NCI-H510A (cell line): ENCODE measurements at places on chromosomes 6 and 20.

- DNase-seq: no peak
Observed at GRCh38 chr6:34592208-34592952, 36.3 kb upstream of the SPDEF start.

DNA sequence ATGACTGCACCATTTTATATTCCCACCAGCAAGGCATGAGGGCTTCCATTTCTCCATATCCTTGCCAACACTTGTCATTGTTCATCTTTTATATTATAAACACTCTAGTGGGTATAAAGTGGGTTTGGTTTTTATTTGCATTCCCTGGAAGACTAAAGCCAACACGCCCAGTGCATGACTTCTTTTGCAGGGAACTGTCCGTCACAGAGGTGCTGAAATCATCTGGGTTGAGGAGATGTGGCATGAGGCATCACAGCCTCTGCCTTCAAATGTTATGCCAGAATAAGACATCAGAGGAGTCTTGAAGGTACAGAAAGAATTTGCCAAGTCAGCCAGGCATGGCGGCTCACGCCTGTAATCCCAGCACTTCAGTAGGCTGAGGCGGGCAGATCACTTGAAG lies 29.9 kb upstream of the FAM210B start:
- no peak for DNase-seq

GRCh38 chr6:1611322-1611571 lies 1.5 kb downstream of the FOXC1 start:
- no peak for DNase-seq

GRCh38 chr20:37303637-37304036 lies 14.2 kb downstream of the MANBAL start:
- no peak for DNase-seq

- DNase-seq: no peak
Observed at GRCh38 chr6:106555767-106556166, 73.5 kb downstream of the RTN4IP1 start.

DNA sequence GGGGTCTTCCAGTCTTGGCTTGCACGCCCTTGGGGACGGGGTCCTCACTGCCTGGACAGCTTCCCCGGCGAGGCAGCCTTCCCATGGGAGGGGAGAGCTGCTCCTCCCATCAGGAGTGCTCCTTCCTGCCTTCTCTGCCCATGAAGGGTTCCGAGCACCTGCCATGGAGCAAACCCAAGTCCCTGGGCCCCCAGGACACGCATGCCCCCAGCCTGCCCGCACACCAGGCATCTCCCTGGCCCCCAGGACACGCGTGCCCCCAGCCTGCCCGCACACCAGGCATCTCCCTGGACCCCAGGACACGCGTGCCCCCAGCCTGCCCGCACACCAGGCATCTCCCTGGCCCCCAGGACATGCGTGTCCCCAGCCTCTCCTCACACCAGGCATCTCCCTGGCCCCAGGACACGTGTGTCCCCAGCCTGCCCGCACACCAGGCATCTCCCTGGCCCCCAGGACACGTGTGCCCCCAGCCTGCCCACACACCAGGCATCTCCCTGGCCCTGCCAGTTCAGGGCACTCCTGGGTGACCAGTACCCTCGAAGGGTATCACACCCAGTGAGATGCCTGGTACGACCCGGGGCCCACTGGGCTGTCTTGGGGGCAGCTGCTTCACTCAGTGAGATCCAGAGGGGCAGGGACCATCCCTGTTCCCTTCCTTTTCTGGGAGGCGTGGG lies 21.7 kb downstream of the COL20A1 start:
- DNase-seq: no peak

DNA sequence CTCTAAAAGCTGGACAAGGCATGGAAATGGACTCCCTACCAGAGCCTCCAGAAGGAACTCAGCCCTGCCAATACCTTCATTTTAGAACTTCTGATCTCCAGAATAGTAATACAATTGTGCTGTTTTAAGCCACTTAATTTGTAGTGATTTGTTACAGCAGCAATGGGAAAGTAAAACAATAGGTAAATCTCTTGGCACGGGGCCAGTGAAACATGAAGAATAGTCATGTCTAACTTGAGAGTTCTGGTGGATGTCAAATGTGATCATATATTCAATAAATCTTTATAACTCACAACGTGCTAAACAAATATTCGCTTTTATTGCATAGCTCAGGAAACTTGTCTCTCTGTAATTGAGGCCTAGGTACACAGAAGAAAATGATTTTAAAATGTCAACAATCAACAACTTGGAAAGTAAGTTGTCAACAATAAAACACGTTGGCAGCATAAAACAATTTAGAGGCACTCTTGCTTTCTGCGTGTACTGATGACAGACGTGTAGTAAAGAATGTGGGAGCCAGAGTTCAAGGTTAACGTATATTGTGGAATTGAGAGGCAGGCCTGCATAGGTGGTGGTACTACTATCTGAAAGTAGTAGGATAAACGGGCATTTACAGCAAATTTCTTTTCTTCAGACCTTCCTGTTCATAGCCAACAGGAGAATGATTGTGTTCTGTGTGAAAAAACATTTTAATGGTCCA lies 140.5 kb upstream of the OPRM1 start:
- DNase-seq: no peak

DNA sequence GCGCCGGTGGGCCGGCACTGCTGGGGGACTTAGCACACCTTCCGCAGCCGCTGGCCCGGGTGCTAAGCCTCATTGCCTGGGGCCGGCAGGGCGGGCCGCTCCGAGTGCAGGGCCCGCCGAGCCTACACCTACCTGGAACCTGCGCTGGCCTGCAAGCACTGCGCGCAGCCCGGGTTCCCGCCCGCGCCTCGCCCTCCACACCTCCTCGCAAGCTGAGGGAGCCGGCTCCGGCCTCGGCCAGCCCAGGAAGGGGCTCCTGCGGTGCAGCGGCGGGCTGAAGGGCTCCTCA lies 10.7 kb upstream of the MPC1 start:
- DNase-seq: no peak
